ENCODE measurements at places on chromosomes 7 and 10.

GRCh38 chr10:72030762-72031543, 57.4 kb downstream of the SPOCK2 start:
- DNase-seq, result no peak

DNA sequence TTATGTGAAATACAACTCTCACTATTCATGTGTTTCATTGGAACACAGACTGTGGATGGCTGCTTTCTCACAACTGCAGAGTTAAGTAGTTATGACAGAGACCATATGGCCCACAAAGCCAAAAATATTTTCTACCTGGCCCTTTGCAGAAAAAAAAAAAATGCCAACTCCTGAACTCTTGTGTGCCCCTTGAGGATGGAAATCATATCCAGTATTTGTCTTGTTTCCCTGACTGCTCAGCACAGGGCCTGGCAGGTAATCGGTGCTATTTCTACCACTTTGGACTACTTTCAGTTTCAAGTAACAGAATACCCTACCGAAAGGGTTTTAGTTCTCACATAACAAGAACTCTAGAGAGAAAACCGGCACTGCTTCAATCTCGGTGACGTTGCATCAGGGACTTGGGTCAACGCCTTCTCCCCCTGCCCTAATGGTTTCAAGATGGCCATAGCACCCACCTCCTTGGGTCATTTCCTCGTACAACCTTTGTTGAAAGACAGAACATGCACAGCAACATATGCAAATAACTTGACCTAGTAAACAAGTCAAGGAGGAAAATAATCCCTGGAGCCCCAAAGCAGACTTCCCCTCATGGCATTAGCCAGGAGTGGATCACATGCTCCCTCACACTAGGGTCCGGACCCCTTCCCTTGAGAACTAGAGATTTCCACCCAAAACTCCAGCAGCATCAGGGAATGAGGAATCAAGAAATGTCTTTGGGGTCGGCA, 11.8 kb upstream of the GPNMB start:
- no peak for DNase-seq

- no peak for DNase-seq
Observed at GRCh38 chr10:33524966-33525365, 190.5 kb upstream of the NRP1 start.

- DNase-seq, result no peak
Observed at GRCh38 chr7:67478066-67478465, 481.4 kb downstream of the TYW1 start.

- DNase-seq, result no peak
Observed at GRCh38 chr7:104775531-104775930, 238.5 kb upstream of the KMT2E start.

- no peak for DNase-seq
Observed at GRCh38 chr10:73517166-73517888, 21.5 kb upstream of the PPP3CB start.

- no peak for DNase-seq
Observed at GRCh38 chr10:73218431-73219191, 28.4 kb downstream of the DNAJC9 start.

DNA sequence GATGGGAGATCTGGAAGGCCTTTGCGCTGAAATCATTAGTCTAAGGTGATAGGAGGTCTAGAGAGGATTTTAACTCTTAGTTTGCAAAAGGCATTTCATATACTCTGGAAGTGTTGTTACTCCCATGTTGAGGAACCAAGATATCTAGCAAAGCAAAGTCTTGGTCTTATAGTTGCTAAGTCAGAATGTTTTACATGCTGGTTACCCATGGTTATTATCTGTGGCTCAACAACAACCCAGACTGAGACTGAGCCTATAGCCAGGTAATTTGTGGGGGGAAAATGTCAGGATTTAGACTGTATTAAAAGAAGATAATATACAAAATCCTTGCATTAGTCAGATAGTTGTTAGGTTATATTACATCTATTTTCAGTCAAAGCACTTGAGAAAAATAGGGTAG, 50.9 kb downstream of the LSMEM1 start:
- no peak for DNase-seq

DNA sequence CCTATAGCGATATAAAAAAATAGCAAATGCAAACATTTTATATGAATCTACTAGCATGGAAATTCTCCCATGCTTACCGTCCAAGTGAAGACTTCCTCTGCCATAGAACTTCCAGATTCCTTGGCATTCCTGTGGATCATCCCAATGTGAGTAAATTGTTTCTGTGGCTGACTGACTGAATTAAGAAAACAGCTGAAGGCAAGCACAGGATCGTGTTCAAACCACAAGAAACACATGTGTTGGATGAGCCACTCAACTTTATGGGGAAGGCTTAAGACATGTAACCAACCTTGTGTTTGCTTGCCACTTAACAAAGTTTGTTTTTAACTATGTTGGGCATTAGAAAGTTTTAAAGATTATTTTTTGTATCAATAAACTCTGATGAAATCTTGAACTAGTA, 2.6 kb upstream of the MYPN start:
- no peak for DNase-seq

DNA sequence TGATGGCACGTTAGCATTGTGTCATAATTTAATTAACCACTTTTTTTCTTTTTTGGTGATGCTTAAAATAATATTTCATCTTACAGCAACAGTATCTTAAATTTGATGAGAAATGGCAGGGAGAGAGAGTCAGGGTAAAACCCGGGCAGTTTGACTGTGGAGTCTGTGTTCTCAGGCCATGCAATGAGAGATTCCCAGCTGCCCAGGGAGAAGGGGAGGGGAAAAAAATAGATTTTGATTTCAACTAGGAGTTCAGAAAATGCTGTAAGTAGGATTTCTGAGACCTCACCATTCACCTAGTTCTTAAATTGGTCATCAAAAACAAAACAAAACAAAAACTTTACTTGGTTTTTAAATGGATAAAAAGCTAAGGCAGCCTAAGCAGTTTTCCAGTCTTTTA, 37.4 kb upstream of the XPNPEP1 start:
- DNase-seq, result no peak

DNA sequence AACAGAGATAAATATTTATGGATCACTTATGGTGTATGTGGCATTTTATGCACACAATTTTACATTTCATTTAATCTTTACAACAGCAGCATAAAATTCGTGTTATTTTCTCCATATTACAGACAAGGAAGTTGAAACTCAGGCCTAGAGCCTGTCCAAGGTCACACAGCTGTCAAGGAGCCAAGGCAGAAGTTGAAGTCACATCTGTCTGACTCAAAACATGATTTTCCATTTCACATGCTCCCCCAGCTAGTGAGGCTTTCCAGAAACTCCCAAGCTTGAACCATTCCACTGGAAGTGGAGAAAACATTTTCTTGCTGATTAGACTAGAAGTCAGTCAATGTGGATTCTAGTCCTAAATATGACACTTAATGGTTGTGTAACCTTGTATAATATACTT, 110.5 kb downstream of the HECTD2 start:
- no peak for DNase-seq

GRCh38 chr10:70293169-70293843, 9.5 kb upstream of the NPFFR1 start:
- DNase-seq, result no peak

GRCh38 chr7:159331462-159331861, 186.8 kb upstream of the VIPR2 start:
- no peak for DNase-seq

GRCh38 chr7:132380059-132380458, 196.2 kb downstream of the PLXNA4 start:
- no peak for DNase-seq

- no peak for DNase-seq
Observed at GRCh38 chr10:24394461-24395190, 185.7 kb downstream of the KIAA1217 start.

GRCh38 chr7:36180121-36180520, 27.1 kb downstream of the EEPD1 start:
- DNase-seq, result no peak

GRCh38 chr10:116696919-116697318, 45.4 kb downstream of the HSPA12A start:
- no peak for DNase-seq

DNA sequence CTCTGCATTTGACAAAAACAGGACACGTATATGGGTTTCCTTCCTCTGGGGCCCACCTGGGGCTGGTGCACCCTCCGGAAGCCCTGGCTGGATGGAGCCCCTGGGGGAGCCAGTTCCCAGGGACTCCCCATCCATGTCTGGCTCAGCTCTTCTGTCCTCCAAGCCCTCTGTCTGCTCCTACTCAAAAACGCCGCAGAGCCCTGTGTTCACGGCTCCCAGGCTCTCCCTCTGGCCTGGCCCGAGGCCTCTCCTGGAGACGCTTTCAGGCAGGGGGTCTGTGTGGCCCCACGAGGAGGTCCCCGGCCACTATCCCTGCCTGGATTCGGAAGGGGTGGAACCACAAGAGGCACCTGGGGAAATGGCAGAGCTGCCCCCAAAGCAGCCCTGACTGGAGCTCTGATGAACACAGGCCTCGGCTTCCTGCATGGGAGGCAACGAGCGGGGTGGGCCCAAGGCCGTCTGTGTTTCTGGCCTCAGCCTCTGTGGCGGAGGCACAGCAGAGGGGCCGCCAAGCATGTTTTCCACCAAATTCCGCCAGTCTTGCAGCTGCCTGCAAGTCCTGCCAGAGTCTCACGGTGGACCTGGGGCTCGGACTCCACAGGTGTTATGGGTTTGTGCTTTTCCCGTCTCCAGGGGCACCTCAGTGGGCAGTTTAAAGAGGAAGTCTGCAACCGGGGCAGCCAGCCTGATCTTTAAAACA, 22.6 kb upstream of the INPP5A start:
- DNase-seq, result no peak

GRCh38 chr7:25613912-25614311, 385.6 kb upstream of the NPVF start:
- no peak for DNase-seq

GRCh38 chr7:152025937-152026890, 740 bp downstream of the GALNT11 start:
- DNase-seq, result no peak

DNA sequence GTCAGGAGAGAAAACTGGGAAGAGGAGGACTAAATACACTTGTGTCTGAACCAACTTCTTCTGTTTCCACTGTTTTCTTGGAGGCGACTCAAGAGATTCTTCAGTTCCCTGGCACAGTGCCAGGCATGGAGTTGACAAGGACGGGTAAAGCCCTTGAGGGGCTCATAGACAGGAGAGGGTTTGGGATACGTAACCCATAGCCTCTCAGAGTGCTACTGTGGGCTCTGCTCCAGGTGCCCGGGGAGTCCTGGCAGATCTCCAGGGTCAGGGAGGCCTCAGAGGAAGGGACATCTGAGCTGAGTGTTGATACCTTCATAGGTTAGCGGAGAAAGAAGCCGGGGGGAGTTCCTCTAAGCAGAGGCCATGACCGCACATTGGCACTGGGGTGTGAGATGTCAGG, 42.0 kb downstream of the GALNT17 start:
- DNase-seq, result no peak

DNA sequence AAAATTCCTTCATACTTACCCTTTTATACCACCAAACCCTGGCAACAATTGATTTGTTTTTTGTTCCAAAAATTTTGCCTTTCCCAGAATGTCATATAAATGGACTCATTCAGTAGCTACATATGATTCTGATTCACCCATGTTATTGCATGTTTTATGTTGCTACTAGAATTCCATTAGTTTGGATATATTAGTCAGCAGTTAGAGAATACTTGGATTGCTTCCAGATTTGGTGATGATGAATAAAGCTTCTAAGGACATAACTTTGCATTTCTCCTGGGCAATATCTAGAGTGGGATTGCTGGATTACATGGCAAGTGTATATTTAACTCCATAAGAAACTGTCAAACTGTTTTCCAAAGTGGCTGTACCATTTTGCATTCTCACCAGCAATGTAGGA, 806.9 kb downstream of the DNAJB9 start:
- no peak for DNase-seq

DNA sequence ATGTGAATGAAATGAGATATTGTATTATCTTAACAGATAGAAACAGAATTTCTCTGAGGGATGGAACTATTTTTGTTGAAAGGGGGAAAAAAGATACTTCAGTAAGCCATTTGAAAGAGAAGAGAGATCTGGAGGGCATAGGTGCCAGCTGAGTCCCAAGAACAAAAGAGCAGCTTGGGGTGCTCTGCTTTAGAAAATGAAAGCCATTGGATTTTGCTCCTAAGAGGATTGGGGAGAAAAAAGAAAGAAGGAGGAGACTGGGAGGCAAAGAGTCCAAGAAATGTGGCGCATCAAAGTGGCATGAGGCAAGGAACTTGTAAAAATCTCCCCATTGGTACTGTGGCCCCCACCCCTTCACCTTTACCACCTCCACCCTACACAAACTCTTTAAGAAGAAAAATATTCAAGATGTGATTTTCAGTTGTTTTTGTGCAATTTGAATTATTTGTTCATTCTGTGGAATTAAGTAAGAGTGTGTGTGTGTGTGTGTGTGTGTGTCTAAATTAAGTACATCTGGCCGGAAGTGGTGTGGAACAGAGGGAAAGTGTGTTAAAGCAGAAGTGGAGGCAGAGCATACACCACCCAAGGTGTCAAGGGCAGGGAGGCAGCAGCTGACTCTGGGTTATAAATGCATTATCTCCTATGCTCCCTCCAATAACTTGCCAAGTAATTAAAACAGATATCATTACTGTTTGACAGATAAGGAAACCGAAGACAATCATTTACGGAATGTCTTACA, 9.9 kb upstream of the GNAI1 start:
- no peak for DNase-seq

- no peak for DNase-seq
Observed at GRCh38 chr7:100745184-100745583, 11.8 kb downstream of the ZAN start.

- DNase-seq, result no peak
Observed at GRCh38 chr10:77925795-77926565, 575 bp downstream of the DLG5 start.

Data from cortex of kidney (tissue), 1 donor.